ENCODE measurements at places on chromosomes 4 and X. TPM values are rescaled to one million over a fixed set of nuclear protein-coding genes. Genes with fewer than 3 reads are reported as not detected.

Gene LONRF3
- total RNA-seq: 1.9 TPM

Gene ASB11
- total RNA-seq: 0.42 TPM

Gene C4orf54
- total RNA-seq: not detected

Gene HS6ST2
- total RNA-seq: 0.30 TPM

Gene MGARP
- not detected for total RNA-seq

Gene ERCC6L
- total RNA-seq: 0.30 TPM

GRCh38 chrX:13357925-13358324 is 38.1 kb upstream of the ATXN3L start:
- peaks cover 5% of the 10 kb centered on the region for H3K4me1 ChIP-seq
- DNase-seq: no peak
- H3K27ac ChIP-seq: no peak overlapping the region
- H3K4me3 ChIP-seq: no peak overlapping the region
- H3K27me3 ChIP-seq: no peaks in the 10 kb centered on the region
- no peaks in the 10 kb centered on the region for H3K36me3 ChIP-seq

GRCh38 chrX:153649178-153649914 is 2.3 kb downstream of the DUSP9 start:
- peaks cover 14% of the 10 kb centered on the region for H3K4me1 ChIP-seq
- DNase-seq: peak; percentile 26
- no peaks in the 10 kb centered on the region for H3K36me3 ChIP-seq
- H3K27ac ChIP-seq: no peak overlapping the region
- H3K4me3 ChIP-seq: no peak overlapping the region

- no peak overlapping the region for H3K4me3 ChIP-seq
- DNase-seq: peak; percentile 60
- H3K4me1 ChIP-seq: no peaks in the 10 kb centered on the region
- H3K27ac ChIP-seq: no peak overlapping the region
These were observed 9.9 kb downstream of the ASMTL start for GRCh38 chrX:1442724-1443367.

DNA sequence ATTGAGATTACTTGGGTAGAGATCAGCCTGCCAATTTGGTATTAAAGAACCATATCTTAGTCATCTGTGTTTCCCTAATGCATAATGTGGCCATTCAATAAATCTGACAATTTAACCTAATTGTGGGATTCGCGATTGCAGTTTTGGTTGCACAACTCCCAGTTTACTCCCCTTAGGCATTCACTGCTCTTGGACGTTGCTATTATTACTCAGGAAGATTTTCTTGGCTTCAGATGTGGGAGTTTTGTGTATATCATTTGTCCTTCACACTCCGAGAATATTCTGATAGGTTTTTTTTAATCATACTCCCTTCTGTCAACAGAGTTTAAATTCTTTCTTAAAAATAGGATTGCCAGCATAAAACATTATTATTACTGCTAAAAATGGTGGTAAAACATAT is 22.0 kb upstream of the TRPC3 start:
- H3K4me1 ChIP-seq: no peaks in the 10 kb centered on the region
- no peak for DNase-seq
- H3K36me3 ChIP-seq: no peaks in the 10 kb centered on the region
- H3K27ac ChIP-seq: no peak overlapping the region
- no peak overlapping the region for H3K4me3 ChIP-seq

GRCh38 chr4:25538430-25538829 is 117.2 kb upstream of the SLC34A2 start:
- DNase-seq: no peak
- no peak overlapping the region for H3K4me3 ChIP-seq
- no peak overlapping the region for H3K27ac ChIP-seq
- no peaks in the 10 kb centered on the region for H3K27me3 ChIP-seq
- no peaks in the 10 kb centered on the region for H3K36me3 ChIP-seq

DNA sequence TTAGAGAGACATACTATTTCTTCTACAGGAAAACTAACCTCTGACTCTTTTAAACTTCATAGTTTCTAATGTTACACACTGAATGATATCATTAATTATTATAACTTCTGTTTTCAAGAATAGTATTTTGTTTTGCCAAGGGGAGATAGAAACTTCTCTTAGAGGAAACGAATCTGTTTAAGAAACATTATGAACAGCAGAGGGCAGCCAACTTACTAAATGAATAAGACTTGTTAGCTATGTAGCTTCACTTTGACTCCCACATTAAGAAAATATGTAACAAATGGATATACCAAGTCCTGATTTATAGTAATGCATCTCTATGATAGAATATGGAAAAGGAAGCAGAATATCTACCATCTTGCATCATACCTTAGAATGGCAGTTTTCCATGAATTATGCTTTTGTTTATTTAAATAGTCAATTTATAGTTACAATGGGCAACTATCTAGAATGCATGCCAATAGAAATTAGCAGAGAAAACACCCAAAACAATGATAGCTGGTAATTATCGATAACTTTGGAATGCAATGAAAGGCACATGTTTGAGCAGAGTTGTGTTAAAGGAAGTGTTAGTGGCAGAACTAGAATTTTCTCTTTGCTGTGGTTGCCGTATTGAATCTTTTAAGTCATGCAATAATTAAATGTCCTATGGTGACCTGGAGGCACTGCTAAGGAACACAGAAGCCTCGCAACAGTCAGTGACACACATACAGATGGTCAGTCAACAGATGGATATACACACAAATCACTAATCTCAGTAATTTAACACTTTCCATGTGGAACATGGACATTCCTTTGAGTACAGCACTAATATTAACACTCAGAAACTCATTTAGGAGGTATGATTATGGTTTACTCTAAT is 105.7 kb upstream of the PDLIM3 start:
- no peak overlapping the region for H3K4me3 ChIP-seq
- H3K27me3 ChIP-seq: peaks cover 20% of the 10 kb centered on the region
- peaks cover 11% of the 10 kb centered on the region for H3K4me1 ChIP-seq
- no peak overlapping the region for H3K27ac ChIP-seq
- DNase-seq: no peak

DNA sequence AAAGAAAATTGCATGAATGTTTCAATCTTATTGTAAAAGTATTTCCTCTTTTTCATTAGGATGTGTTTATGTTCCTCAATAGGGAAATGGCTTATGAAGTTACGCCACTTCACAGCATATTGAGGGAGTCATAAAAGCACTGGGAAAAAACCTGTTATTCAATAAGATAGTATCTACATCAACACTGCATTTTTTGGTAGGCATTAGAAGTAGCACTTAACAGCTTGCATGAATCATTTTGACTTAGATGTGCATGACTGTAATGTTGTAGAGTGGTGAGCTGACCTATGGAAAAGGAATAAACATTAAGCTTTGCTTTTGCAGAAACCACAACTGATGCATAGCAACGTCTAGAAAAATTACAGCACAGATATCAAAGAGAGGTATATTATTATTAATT is 111.2 kb upstream of the GRXCR1 start:
- no peaks in the 10 kb centered on the region for H3K36me3 ChIP-seq
- no peaks in the 10 kb centered on the region for H3K27me3 ChIP-seq
- no peak for DNase-seq
- H3K4me3 ChIP-seq: no peak overlapping the region
- no peaks in the 10 kb centered on the region for H3K4me1 ChIP-seq
- no peak overlapping the region for H3K27ac ChIP-seq

DNA sequence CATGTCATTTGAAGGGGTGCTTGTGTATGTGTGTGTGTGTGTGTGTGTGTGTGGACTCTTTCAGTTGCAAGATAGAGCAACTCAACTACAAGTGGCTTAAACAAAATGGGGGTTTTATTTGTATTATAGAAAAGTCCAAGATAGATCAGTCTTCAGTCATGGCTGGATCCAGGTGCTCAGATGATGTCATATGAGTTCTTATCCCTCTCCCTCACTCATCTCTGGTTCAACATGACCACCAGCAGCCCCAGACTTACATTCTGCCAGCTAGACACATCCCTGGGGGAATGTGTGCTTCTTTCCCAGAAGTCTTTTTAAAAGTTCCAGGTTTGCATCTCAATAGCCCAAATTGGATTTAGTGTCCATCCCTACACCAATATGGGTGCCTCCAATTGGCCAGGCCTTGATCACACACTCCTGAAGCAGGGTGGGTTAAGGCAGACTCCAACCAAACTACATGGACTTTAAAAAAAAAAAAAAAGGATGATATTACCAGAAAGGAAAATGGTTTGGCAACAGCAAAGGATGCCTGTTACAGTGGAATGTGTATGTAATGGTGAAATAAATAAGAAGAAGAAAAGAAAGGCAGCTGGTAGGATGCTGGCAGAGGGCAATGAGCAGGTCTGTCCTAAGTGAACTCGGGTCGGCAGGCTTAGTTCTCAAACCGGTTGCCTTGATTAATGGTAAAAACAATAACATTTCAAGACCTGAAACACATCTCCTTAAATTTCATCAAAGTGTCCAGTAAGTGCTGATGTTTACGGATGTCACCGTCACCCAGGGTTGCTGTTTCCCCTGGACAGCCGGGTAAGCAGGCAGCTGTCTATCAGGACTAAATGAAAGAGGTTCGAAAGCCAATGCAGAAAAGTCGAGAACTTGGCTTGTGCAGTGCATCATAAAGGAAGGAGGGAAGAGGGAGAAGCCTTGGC is 107.7 kb downstream of the SMIM20 start:
- H3K27ac ChIP-seq: peak overlapping the region; percentile 47
- H3K27me3 ChIP-seq: no peaks in the 10 kb centered on the region
- no peak for DNase-seq
- H3K4me3 ChIP-seq: no peak overlapping the region
- H3K36me3 ChIP-seq: no peaks in the 10 kb centered on the region

DNA sequence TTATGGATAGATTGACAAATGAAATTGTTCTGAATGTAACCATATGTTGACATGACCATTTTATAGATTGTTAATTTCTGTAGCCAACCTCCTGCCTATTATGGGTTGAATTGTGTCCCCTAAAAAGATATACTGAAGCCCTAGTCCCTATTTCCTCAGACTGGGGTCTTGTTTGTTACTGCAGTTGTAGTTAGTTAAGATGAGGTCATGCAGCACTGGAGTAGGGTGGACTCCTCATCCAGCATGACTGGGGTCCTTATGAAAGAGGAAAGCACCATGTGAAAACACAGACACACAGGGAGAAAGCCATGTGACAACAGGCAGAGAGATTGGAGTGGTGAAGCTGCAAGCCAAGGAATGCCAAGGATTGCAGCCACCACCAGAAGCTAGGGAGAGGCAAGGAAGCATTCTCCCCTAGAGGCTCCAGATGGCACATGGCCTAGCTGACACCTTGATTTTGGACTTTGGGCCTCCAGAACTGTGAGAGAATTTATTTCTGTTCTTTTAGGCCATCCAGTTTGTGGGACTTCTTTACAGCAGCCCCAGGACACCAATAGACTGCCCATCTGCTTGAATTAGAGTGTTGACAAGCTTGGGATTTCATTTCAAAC is 14.0 kb downstream of the MTM1 start:
- no peak for DNase-seq
- peaks cover 10% of the 10 kb centered on the region for H3K4me1 ChIP-seq
- no peak overlapping the region for H3K4me3 ChIP-seq
- H3K36me3 ChIP-seq: no peaks in the 10 kb centered on the region

DNA sequence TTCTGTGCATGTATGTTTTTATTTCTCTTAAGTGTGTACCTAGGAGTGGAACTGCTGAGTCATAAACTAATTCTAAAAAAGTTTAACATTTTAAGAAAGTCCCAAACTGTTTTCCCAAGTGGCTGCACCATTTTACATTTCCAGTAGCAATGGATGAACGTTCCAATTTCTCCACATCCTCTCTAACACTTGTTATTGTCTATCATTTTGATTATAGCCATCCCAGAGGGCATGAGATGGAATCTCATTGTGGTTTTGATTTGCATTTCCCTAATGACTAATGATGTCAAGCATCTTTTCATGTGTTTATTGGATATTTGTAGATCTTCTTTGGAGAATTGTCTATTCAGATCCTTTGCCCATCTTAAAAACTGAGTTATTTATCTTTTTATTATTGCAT is 82.5 kb downstream of the PPEF1 start:
- no peak for DNase-seq
- H3K27me3 ChIP-seq: no peaks in the 10 kb centered on the region
- no peak overlapping the region for H3K27ac ChIP-seq
- no peak overlapping the region for H3K4me3 ChIP-seq

- H3K4me1 ChIP-seq: peaks cover 3% of the 10 kb centered on the region
- no peak overlapping the region for H3K27ac ChIP-seq
- no peak for DNase-seq
- H3K4me3 ChIP-seq: no peak overlapping the region
These were observed 38.6 kb downstream of the TMEM150C start for GRCh38 chr4:82523179-82523578.

DNA sequence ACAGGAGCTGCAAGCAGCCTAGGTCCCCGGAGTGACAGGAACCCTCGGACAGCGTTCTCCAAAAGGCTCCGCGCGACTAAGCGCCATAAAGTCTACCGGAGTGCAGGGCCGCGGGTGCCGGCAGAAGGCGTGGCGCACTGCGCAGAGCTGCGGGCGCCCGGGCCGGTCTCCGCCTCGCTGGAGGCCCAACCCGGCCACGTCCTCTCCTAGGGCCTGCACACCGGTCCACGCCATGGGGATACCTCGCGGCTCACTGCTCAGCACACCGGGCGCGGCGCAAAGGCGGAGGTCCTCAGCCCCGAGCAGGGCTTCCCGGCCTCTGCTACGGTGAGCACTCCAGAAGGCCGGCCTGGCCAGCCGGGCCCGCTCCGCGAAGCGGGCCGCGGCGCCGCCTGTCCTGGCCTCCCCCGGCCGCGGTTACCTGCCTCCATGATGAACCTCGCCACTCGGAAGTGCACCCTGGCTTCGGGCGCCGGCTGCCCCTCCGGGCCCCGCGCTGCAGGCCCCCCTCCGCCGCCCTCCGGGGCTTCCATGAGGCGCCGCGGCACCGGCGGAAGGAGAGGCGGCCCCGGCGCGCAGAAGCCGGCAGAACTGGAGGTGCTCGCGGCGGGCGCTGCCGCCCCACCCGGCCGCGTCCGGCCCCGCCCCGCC is at the start of gene CCNQ:
CCNQ (minus strand) TSS at position 599 of the 651 bp plus-strand sequence; CDS start at position 533, 66 bp downstream.
- H3K4me3 ChIP-seq: peak within 1 kb of the TSS; percentile 77
- H3K36me3 ChIP-seq: peaks cover 7% of the 10 kb centered on the region
- peaks cover 24% of the 10 kb centered on the region for H3K4me1 ChIP-seq
- DNase-seq: no peak

- no peak overlapping the region for H3K4me3 ChIP-seq
- H3K27me3 ChIP-seq: no peaks in the 10 kb centered on the region
- no peak overlapping the region for H3K27ac ChIP-seq
- no peaks in the 10 kb centered on the region for H3K4me1 ChIP-seq
- DNase-seq: no peak
These were observed 363.0 kb downstream of the FAT4 start for GRCh38 chr4:125677665-125678307.

GRCh38 chr4:57119054-57119651 is 9.0 kb upstream of the IGFBP7 start:
- peak overlapping the region; percentile 31 for H3K4me3 ChIP-seq
- no peaks in the 10 kb centered on the region for H3K27me3 ChIP-seq

DNA sequence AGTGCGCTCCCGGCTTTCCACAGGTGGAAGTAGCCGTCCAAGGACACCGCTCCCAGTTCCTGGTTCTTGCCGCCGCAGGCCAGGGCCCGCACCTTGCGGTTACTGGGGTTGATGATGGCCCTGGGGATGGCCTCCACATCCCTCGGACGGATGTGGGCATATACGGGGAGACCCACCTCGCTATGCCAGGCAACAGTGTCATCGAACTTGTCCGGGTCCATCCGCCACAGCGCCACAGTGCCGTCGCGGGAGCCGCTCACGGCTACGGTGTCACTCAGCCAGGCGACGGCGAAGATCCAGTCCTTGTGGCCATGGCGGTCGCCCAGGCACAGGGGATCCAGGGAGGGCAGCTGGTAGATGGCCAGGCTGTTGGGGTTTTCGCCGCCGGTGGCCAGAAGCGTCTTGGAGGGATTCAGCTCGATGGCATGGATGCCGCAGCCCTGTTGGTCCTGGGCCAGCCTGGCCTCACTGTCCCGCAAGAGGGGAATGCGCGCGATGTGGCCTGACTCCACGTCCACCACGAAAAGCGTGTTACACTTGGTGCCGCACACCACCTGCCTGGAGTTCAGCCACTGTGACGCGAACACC is 795 bp downstream of the DCAF12L1 start:
- no peak for DNase-seq
- H3K27ac ChIP-seq: no peak overlapping the region
- H3K4me1 ChIP-seq: no peaks in the 10 kb centered on the region
- H3K4me3 ChIP-seq: no peak overlapping the region

Measured in suprapubic skin (tissue), 4 donors.